ENCODE measurements at places on chromosomes 1 and 21.

DNA sequence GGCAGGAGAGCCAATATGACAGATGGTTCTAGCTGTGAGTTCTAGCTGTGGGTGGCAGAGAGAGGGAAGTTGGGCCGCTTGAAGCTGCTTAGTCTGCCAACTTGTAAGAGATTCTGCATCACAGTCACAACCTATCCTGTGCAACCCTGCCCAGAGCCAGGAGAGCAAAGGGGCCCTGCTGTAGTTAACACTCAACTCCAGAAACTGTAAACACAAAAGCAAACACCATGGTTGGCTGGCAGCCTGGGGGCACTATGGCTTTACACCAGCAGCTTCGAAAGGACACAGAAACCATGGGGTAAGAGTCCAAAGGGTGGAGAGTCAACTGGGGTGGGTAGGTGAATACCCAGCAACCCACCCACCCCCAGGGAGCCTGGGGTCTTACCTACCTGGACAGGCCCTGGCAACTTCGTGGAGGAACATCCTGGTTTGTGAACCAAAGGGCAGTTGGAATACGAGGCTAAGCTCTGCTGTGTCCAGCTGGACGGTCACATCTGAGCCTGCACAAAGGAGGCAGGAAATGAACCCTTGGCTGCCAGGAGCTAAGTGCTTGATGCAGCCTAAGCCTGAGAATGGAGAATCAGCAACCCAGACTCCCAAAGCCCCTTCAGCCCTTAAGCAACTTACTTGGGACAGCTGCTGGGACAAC lies 6.4 kb downstream of the INPP5B start:
- DNase-seq, result no peak

DNA sequence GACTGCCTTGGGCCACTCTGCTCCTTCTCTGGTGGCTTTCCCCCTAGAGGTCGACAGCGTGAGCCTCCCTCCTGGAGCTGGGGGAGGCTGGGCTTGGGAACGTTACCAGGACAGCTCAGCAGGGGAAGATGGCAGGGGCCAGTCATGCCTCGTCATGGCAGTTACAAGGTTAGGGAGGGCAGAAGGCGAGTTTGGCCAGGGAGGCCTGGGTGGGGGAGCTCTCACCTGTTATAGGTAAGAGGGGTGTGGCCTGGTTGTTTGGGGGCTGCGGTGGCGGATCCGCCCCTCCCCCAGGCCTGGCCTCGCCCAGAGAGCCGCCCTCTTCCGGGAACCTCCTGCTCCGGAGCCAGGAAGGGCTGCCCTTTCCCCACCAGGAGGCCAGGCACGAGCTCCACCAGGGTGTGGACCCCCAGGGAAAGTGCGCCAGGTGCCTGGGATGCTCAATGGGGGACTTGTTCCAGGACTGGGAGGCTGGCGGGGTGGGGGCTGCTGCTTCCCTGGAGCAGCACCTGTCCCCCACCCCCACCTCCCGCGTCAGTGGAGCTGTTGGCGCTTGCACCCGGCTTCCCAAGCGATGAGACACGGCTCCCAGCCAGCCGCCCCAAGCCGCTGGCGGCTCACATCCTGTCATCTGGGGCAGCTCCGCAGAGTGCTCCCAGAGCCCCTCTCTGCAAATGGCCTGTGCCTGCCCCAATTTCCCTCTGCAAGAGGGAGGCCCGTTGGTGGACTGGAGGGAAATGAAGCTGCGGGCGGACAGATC lies 23.6 kb upstream of the PKP1 start:
- no peak for DNase-seq

DNA sequence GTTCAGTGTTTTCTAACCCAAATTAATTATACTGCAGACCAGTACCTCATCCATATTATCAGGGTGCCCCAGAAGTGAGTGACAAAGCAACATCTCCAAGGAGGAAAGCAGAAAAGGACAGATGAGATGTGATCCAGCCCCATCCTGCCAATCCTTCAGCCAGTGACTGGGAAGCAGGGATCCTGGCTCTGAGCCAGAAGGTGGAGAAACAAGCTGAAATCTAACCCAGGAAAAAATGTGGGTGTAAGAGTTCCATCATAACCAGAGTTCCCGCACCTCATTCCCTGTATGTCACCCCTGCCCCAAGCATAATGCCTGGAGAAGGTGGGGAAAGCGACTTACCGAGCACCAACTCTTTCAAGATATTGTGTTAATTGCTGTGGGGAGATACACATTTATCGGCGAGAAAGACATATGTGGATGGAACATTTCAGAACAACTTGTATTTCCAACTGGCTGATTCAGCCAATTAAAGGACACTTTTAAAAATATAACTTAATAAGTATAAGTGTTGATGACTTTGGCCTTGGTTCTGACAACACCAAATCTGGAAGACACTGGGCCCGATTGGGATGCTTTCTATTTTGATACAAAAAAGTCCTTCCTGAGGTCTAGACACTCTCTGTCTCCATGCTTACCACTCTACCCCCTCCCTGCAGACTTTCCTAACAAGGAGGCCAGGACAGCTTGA lies 14.9 kb downstream of the PLEKHA6 start:
- DNase-seq, result no peak

DNA sequence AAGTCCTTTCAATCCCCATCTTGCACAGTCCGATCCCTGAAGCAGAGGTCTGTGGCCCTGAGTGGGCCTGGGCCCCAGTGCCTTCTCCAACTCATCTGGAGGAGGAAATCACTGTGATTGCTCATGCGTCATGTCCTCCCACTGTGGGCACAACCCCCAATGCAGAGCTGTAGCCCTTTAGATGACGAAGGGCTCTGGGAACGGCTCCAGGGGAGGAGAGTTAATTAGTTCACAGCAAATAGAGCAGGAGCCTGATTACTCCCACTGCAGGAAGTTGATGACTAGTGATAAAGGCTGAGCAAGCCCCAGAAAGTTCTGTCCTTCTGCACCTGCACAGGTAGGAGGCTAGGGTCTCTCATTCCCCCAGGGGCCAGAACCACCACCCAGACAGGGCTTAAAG lies 111.5 kb downstream of the CCDC185 start:
- no peak for DNase-seq

GRCh38 chr1:66617362-66618184 lies 83.6 kb downstream of the SGIP1 start:
- no peak for DNase-seq

- no peak for DNase-seq
These were observed 36.1 kb upstream of the EEIG2 start for GRCh38 chr1:108523829-108524228.

GRCh38 chr21:38985568-38986378 lies 180.0 kb downstream of the ETS2 start:
- DNase-seq, result peak; percentile 74

DNA sequence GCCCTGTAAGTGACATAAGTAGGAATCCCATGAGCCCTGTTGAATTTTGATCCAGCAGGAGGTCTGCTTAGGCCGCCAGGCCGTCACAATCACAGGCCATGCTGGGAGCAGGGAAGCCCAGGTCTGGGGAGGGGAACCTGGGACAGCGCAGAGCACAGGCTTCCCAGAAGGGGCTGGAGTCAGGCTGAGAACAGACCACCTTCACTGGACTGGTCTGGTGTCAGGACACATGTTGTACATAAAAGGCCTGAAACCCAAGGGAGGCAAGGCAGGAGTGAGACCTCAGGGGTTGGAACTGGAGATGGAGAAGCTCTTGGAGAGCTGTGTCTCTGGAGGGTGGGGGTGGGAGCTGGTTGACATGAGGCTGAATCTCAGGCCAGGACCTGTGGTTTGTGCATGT lies 63.3 kb upstream of the ARTN start:
- no peak for DNase-seq

- DNase-seq, result no peak
These were observed 138.0 kb downstream of the PLXNA2 start for GRCh38 chr1:208106218-208106617.

Measured in stimulated activated naive CD8-positive, alpha-beta T cell treated with anti-CD3 and anti-CD28 coated beads, Interleukin-15, Interleukin-2, amounts not matched to agents 100 U/mL and 50 U/mL, for 24 hours (primary cell).